ENCODE measurements at places on chromosomes 16 and 17.

DNA sequence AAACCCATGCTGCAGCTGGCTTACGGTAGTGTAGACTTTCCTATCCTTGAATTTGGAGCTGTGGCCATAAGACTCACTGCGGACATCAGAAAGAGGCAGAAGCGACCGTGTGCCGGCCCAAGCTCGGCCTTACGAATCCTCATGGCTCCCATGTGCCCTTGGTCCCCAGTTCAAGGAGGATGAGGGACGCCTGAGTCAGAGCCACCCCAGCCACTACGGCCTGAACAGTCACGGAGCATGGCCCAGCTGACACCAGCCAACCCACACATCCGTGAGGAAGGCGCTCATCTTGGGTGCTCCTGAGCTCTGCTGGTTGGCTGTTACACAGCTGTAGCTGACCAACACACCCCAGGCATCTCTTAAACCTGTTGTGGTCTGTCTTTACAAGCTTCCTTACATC lies 44.0 kb downstream of the ZCCHC14 start:
- DNase-seq: no peak

DNA sequence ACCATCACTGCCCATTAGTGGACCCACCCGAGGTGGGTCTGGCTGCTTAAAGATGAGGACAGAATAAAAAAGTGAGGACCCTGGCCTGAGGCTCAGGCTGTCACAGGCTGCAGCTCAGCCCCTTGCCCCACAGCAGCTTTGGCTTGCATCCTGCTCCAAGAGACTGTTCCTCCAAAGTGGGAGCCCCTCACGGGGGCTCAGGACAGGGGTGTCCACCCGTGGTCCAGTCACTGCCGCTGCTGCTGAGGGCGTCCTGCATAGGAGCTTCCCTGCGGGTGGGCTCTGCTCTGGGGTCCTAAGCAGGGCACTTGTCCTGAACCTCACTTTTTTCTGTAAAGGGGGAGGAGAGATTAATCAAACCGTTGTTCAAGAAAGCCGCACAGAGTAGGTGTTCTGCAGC lies 47.8 kb downstream of the SREBF1 start:
- no peak for DNase-seq

DNA sequence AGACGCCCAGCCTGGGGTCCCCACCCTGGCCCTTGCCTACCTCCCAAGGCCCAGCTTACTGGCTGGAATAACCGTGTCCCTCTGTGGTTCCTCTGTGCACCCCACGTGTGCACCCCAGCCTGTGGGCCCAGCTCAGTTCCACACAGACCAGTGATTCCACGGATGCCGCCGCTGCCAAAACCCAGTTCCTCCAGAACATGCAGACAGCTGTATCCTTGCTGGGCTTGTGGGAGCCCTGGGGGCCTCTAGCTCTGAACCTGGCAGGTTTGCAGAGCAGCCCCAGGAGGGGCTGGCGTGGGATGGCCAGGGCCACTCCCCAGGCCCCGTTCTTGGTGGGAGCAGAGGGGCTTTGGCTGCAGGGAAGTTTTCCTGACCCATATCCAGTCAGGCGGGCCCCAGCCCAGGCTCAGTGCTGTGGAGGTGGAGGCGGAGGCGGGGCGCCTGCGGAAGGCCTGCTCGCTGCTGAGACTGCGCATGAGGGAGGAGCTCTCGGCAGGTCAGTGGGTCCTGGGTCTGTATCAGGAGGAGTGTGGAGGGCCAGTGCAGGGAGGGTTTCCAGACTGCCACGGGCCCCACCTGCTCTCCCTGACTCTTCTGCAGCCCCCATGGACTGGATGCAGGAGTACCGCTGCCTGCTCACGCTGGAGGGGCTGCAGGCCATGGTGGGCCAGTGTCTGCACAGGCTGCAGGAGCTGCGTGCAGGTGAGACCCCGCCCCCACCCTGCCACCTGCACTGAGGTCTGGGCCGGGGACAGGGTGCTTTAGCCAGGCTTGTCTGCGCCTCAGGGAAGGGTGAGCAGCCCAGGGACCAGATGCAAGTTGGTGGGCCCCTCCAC lies 2.3 kb downstream of the TEDC2 start:
- DNase-seq: no peak

DNA sequence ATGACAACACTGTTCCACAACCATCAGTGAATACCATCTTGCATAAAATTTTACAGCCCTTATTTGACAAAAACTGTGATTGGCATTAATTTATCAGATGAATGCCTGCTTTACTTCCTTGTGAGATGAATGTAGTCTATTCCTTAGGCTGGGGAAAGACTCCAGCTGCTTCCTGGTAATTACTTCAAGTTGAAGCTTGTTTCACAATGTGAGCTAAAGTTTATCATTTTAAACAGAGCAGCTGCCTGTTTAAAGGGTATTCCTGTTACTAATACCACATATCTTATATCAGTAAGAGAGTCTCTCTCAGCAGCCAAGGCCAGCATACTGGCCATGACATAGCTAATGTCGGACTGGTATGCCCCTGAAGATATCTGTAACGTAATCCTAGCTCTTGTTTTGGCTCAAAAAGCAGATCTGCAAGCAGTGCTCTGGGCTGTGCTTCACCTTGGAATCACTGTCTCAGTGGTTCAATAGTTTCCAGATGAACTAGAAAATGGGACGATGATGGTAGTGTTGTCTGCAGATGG lies 13.2 kb upstream of the ARL2BP start:
- DNase-seq: no peak

DNA sequence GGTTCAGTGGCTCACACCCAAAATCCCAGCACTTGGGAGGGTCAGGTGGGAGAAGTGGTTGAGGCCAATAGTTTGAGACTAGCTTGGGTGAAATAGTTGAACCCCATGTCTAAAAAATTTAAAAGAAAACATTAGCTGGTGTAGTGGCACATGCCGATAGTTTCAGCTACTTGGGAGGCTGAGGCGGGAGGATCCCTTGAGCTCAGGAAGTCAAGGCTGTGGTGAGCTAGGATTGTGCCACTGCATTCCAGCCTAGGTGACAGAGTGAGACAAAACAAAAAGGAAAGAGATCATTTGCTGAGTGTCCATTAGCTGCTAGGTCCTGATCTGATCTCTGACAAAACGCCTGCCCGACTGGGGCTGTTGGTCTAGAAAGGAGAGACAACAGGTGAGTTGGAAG lies 14.1 kb upstream of the DBNDD1 start:
- no peak for DNase-seq

DNA sequence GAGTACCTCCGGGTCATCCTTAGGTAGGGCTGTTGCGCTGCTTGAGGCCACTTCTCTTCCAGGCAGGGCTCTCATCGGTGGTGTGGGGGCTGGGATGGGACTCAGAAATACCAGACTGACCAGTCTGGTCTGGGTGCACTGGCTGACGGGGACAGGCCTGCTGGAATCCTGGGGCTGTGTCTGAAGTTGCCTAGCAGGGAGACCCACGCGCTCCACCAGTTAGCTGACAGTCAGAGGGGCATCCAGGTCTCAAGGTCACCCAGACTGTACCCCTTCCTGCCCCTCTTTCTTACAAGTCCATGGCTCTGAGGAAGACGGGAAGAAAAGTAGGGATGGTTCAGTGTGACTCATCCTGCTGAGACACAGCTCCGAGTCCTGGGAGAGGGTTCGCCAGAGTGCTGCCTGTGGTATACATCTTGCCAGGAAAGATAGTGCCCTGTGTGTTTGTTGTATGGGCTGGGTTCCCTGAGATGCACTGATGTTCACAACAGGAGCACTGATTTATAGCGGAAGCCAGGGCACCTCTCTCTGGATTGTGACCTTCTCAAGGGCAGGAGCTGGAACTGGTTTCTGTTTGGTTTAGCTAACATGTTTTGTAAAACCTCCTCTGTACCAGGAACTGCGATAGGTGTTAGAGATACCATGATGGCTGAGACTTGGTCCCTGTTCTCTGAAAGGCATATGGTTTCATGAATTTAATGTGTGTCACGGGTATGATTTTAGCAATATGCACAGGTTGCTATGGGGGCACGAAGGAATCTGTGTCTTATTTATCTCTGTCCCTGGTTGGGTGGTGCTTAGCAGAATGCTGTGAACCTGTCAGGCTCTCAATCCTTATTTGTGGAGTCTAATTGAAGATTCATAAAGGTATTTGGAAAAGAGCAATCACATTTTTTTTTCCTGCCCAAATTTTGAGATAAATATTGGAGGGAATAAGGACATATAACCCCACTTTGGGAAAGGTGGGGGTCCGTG lies 97.5 kb downstream of the OR1D5 start:
- DNase-seq: no peak

- no peak for DNase-seq
Measured at GRCh38 chr16:81636298-81636993, 142.6 kb upstream of the PLCG2 start.

- no peak for DNase-seq
Measured at GRCh38 chr17:83122834-83123233, 43.4 kb downstream of the METRNL start.

GRCh38 chr16:5386989-5387388 lies 289.4 kb upstream of the EEF2KMT start:
- no peak for DNase-seq

- DNase-seq: no peak
Measured at GRCh38 chr17:28154214-28154613, 111.7 kb downstream of the NLK start.

GRCh38 chr16:11405331-11406176 lies 60.3 kb downstream of the RMI2 start:
- DNase-seq: peak; percentile 58

- no peak for DNase-seq
Measured at GRCh38 chr16:73006026-73006425, 41.9 kb downstream of the ZFHX3 start.

GRCh38 chr16:3718628-3719027 lies 1.3 kb upstream of the TRAP1 start:
- no peak for DNase-seq

GRCh38 chr16:61014869-61015268 lies 1021.4 kb downstream of the CDH8 start:
- no peak for DNase-seq

DNA sequence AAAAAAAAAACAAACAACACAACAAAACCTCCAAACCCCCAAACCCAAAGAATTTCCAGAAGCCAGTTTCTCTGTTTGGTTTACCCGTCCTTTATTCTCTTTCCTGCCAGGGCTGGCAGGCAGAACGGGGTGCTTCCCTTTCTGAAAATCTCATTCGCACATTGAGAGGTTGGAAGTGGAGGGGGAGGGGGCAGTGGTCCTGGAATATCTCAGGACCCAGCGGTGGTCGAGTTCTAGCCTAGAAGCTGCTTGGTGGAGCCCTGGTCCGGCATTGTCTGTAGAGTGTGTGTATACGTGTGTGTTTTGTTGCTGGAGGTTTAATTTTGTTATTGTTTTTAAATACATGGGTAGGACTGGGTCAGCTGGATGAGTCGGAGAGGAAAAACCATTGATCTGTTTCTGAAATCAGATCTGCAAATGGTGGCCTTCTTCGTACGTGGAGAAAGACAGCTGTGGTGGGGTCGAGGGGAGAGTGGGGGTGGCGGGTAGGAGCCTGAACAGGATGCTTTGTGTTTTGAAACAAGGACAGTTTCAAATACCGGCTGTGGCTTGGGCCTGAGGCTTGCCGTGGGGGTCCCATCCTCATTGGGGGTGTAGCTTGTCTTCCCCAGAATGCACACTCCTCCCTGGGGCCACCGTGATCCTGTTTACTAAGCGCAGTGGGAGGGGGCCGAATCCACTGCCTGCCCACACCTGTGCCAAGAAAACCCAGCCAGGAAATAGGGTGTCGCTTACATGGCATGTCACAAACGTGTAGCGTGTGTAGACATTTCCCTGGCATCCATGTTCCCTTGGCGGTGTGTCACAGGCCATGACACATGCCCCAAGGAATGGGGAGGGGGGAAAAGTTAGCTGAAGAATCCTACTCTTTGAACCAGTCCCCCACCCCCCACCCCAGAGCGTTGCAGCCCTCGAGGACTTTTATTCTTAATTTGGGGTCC lies 1.6 kb downstream of the CMIP start:
- DNase-seq: no peak

- DNase-seq: no peak
Measured at GRCh38 chr17:50186661-50187393, 14.6 kb downstream of the COL1A1 start.

DNA sequence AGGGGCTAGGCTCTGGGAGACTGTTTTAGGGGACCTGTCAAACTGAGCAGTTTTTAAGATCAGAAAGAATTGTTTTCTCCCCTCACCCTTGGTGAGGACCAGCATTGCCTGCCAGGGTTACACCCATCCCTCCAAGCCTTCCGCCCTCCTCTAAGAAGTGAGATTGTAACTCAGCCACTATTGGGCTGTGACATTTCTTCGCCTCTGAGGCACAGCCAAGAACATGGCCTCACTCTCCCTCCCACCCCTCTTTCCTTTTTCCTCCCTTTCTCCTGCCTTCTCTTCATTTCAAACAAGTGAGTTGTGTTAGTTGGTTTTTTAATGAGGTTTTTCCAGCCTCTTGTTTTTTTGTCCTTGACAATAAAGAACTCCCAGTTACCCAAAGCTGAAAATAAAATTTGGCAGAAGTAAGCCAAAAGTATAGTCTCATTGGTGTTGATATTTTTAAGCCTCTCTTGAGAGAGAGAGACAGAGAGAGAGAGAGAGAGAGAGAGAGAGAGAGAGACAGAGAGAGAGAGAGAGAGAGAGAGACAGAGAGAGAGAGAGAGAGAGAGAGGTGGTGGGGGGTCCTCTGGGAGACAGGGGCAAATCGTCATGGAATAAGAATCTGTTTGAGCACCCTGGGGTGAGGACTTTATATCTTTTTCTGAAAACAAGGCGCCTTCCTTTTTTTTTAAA lies 77.2 kb upstream of the TBX2 start:
- DNase-seq: no peak

DNA sequence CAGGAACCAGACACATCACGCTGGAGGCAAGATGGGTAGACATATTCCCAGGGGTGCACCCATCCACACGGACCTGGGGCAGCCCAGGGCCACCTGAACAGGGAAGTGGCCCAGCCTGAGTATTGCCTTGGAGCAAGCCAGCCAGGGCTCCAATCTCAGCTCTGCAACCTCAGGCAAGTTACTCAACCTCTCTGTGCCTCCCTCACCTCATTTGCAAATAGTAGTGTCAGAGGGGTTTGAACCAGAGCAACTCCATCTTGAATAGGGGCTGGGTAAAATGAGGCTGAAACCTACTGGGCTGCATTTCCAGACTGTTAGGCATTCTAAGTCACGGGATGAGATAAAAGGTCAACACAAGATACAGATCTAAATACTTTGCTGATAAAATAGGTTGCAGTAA lies 35.1 kb upstream of the SNN start:
- no peak for DNase-seq

- DNase-seq: peak; percentile 44
Measured at GRCh38 chr17:66713533-66714042, 121.3 kb upstream of the CACNG5 start.

DNA sequence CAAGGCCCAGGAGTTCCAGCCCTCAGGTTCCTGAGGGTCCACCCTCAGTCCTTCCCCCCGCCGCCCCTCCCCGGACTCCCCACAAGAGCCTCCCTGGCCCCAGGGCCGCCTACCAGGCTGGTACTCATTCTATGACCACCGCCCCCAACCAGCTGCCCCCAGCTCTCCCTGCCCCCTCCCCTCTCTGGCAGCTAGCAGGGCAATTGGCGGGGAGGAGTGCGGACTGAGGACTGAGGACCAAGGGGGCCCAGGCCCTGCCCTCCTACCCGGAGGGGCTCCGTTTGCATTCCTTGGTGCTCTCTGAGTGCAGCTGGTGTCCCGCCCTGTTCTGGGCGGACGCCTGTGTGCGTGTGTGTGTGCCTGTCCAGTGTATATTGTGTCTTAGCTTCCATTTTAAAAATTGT lies 19.1 kb downstream of the UNC13D start:
- no peak for DNase-seq

- DNase-seq: peak; percentile 26
Measured at GRCh38 chr16:8867216-8867931, 1.4 kb downstream of the CARHSP1 start.

Measured in activated naive CD4-positive, alpha-beta T cell treated with Interleukin-2 at 50 U/mL for 16 hours (primary cell).